ENCODE measurements at places on chromosomes 2 and 18.

DNA sequence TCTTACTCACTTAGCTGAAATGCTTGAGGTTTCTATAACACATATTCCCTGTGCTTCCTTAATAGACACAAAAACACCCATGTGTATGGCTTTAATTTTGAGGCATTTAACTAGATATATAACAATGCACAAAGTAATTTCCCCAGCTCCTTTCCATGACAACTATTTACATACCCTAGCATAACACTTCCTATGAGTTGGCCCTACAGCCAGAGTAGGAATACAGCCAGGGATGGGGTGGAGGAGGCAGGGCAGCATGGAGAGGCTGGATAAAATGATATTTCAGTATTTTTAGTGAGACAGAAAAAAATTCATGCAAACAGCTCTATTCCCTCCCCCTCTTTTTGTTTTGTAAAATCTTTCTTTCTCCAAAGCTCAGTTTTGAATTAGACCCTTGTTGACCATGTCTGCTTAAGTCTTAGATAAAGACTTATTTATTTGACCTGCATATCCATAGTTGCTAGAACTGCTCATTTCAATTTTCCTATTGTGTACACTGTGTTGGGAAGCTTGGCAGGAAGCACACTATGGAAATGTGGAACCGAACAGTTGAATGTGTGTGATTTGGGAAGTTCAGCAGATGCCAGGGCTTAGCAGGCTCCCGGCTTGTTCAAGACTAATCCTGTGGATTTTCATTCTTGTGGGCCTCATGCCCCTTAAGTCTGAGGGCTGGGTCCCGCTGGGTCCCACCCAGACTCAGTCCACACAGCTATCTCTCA, 11.2 kb upstream of the B3GNT2 start:
- DNase-seq: no peak

DNA sequence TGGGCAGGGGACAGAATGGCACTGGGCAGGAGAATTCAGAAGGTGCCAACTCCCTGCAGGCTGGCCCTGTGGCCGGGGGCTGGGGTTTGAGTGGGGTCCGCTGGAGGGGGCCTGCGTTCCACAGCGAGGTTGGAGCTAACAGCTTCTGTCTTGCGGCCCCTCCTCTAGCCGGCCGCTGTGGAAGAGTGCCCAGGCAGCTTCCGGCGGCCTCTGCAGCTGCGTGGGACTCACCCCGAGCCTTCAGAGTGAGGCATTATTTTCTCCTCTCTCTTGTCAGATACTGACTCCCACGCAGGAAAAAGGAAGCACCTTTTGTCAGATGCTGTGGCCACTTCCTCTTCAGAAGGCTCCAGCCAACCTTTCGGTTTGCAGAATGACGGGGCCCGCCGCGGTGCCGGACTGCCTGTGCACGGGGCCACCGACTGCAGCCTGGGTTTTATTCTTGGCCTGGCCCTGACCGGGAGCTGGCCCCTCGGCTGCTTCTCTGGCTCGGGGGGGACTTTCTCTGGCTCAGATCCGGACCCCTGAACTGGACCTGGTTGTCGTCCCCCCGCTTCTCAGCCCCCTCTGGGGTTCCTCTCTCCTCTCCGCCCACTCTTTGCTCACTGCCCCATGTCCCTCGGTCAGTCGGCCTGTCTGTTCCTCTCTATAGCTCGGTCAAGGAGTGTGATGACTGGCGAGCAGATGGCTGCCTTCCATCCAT, 40.1 kb downstream of the ARHGAP25 start:
- DNase-seq: peak; percentile 53

- DNase-seq: no peak
These were observed 3.0 kb downstream of the GIGYF2 start for GRCh38 chr2:232700154-232700553.

GRCh38 chr2:205189301-205189700, 493.0 kb upstream of the NRP2 start:
- DNase-seq: no peak

DNA sequence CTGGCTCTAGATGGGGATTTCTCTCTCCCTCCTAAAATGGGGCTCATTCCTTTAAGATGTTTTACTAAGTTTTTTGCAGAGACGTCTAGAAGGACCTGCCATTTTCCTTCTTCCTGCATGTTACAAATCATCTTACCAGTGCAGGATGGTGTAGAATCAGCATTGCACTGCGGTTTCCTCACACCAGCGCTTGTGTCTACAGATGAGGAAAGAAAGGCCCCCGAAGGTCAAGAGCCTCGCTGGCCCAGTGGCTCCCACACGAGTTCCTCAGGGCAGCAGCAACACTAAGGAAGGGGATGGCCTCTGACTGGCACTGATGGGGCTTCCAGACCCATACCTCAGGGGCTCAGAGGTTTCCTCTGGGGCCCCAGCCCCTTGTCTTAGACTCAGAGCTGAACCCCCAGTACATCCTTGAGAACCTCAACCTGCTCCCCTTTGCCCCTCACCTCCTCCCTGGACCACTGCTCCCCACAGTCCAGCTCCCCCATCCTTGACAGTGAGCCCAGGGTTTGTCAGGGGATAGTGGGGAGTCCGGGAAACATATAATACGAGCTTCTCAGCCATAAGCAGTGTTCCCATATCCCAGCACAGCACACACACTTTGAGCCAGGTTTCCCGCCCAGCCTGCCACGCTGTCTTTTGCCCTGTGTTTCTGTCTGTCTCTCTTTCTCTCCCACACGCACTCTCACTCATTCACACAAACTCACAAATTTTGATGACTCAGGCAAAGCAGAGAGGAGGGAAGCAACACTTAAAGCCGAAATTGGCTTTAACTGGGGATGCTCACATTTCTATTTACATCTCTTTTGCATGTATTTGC, 29.4 kb downstream of the ZFP36L2 start:
- no peak for DNase-seq

- DNase-seq: no peak
These were observed 70.8 kb upstream of the SLC1A4 start for GRCh38 chr2:64918220-64918886.

DNA sequence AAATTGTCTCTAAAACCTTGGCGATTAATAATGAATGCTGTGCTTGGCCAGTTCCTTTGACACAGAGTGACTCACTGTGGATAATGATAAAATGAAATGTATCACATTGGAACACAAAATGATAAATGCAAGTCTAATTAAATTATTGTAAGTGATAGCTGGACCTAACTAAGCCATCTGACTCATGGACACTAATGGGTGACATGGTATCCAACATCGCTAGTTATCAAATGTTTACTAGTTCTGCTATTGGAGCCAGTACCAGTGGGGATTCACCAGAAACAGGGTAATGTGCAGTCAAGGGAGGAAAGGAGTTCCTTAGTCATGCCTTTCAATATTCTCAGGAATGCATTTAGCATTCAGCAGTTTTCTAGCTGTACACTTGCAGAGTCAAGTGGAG, 736.3 kb upstream of the ACVR2A start:
- no peak for DNase-seq

- no peak for DNase-seq
These were observed 115.8 kb downstream of the TTC27 start for GRCh38 chr2:32743480-32744236.

DNA sequence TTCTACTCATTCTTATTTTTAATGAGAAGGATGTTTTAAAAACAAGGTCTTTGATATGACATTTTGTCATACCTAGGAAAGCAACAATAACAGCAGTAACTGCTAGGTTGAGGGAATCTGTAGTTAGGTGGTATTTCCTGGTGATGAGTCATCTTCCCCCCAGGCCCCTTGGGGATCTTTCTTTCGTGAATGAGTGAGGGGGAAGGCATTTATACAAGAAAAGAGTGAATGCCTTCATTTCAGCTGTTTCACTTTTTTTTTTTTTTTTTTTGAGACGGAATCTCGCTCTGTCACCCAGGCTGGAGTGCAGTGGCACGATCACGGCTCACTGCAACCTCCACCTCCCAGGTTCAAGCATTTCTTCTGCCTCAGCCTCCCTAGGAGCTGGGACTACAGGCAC, 108.6 kb downstream of the MAP4K4 start:
- no peak for DNase-seq

- DNase-seq: no peak
These were observed 76.1 kb upstream of the AQP4 start for GRCh38 chr18:26941584-26941983.

- peak; percentile 36 for DNase-seq
These were observed 1.0 kb downstream of the EPHA4 start for GRCh38 chr2:221571025-221571550.

- DNase-seq: peak; percentile 57
These were observed 93.0 kb upstream of the MCFD2 start for GRCh38 chr2:47008381-47009252.

GRCh38 chr2:110103061-110103961, 12.3 kb downstream of the MALL start:
- no peak for DNase-seq

DNA sequence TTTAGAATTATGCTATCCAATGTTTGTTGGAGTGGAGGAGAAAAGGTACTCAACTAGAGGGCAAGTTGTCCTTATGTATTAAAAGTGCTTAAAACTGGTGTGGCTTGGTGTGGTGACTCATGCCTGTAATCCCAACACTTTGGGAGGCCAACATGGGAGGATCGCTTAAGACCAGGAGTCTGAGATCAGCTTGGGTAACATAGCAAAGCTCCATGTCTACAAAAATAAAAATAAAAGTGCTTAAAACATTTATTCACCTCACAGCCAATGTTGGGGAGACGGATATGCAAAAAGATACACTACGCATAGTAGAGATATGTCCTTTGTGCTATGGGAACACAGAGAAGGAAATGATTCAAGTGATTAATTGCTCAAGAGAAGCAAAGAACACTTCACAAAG, 19.3 kb upstream of the TNFAIP6 start:
- DNase-seq: no peak

GRCh38 chr2:129006135-129006886, 687.6 kb upstream of the HS6ST1 start:
- DNase-seq: no peak

- DNase-seq: no peak
These were observed 306.1 kb downstream of the ZEB2 start for GRCh38 chr2:144213797-144214196.

- DNase-seq: no peak
These were observed 33.6 kb upstream of the BIN1 start for GRCh38 chr2:127140538-127140937.

DNA sequence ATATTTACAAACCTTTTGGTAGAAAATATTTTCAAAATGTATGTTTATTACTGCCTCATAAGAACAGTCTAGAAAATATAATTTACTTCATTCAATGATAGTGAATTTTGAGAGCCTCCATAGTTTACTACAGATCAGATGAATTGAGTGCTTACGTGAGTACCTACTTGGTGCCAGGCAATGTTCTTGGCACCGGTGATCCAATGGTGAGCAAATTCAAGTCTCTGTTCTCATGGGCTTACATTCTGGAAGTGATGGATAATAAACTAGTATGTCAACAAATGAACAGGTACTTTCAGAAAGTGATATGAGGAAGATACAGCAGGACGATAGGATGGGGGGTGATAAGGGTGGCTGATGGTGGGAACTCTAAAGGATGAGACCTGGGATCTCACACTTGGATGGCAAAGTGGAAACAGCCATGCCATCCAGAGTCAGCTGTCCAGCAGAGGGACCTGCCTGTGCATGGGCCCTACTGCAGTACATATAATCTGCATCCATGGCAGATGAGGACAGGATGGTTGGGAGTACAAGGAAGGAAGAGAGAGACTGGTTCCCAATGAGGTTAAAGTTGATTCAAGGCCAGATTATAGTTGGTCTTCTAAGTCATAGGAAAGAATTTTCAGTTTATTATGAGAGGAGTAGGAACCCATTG, 277.0 kb downstream of the NEDD4L start:
- DNase-seq: no peak

- DNase-seq: no peak
These were observed 82.3 kb downstream of the NRXN1 start for GRCh38 chr2:50949450-50950193.

DNA sequence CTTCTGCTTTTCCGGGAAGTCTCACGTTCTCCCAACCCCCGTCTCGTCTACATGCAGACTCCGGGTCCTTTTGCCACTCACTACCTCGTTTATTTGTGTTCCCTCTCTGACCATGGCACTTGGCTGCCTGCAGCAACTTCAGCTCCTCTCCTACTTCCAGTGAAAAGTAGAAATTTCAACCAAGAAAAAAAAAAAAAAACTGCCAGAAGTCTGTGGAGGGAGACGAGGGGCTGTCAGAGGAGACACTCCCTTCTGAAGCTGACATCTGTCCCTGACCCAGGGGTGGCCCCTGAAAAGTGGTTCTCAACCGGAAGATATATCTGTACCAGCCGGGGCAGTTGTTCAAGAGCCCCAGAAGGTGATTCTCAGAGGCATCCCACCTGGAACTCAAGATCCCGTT, 742 bp upstream of the MYO5B start:
- no peak for DNase-seq

DNA sequence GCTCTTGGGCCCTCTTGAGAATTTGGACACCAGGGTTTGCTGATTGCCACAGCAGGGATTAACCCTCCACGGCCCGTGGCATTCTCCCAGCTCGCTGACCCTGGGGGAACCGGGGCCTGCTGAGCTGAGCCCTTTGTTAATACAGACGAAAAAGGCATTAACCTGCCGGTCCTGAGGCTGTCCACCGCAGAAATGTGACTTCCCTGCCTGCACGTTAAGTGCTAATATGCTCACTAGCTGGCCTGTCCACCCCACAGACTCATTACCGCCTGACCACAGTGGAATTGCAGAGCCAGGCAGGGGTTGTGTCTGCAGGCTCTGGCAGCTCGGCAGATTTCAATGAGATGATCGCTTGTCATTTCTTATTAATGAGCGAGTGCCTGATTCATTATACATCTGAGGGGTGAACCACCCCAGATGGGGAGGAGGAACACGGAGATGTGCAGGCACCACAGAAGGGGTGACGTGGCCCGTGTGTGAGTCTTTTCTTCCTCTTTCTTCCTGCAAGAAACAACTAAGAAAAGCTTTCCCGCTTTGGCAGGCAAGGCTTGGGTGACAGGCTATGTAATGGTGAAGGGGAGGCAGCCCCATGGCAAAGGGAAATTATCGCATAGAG, 126.0 kb downstream of the GLI2 start:
- DNase-seq: no peak

DNA sequence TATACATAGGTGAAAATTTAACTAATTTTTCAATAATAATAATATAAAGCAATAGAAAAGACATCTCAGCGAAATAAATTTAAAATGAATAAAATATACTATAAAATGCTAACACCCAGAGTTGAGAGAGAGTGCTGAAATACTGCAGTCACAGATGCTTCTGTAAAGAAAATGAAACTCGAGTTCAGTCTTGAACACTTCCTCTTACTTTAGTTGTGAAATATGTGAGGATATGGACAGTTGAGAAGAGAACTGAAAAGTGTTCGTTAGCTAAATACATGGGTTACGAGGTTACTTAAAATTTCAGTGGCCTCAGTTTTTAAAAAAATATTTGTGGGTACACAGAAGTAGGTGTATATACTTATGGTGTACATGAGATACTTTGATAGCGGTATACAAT, 106.8 kb downstream of the DNAH7 start:
- no peak for DNase-seq

- no peak for DNase-seq
These were observed 22.4 kb downstream of the LRRFIP1 start for GRCh38 chr2:237649541-237650454.

GRCh38 chr2:80546766-80547165, 242.2 kb upstream of the LRRTM1 start:
- DNase-seq: no peak

DNA sequence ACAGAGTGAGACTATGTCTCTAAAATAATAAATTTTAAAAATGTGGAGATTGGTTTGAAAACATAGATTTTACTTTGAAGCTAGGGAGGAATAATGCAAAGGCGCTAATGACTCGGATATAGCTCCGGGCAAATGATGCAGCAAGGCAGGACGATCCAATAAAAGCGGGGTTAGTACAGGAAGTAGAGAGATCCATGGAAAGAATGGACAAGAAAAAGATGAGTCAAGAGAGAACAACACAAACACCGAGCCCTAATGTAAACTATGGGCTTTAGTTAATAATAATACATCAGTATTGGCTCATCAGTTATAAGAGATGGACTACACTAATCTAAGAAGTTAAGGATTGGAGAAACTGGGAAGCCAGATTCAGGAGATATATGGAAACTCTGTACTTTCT, 74.5 kb downstream of the QPCT start:
- DNase-seq: no peak
